ENCODE measurements at places on chromosomes 3 and 15. TPM values are rescaled to one million over a fixed set of nuclear protein-coding genes. Genes with fewer than 3 reads are reported as not detected.

UROC1 gene
- total RNA-seq = not detected

DPPA2 gene
- not detected for total RNA-seq

LMCD1 gene
- 540 TPM for total RNA-seq

RAB6B gene
- total RNA-seq = under 0.01 TPM

ISL2 gene
- not detected for total RNA-seq

ST6GAL1 gene
- total RNA-seq = 1.6 TPM

NUTM1 gene
- under 0.01 TPM for total RNA-seq

UBAP1L gene
- 2.1 TPM for total RNA-seq

MME gene
- total RNA-seq = 86.5 TPM

GJD2 gene
- not detected for total RNA-seq

AEN gene
- total RNA-seq = 45.1 TPM

ILDR1 gene
- total RNA-seq = not detected

All from placental epithelial cell (primary cell).